ENCODE measurements at places on chromosomes 11 and 22. TPM values are rescaled to one million over a fixed set of nuclear protein-coding genes. Genes with fewer than 3 reads are reported as not detected.

DNA sequence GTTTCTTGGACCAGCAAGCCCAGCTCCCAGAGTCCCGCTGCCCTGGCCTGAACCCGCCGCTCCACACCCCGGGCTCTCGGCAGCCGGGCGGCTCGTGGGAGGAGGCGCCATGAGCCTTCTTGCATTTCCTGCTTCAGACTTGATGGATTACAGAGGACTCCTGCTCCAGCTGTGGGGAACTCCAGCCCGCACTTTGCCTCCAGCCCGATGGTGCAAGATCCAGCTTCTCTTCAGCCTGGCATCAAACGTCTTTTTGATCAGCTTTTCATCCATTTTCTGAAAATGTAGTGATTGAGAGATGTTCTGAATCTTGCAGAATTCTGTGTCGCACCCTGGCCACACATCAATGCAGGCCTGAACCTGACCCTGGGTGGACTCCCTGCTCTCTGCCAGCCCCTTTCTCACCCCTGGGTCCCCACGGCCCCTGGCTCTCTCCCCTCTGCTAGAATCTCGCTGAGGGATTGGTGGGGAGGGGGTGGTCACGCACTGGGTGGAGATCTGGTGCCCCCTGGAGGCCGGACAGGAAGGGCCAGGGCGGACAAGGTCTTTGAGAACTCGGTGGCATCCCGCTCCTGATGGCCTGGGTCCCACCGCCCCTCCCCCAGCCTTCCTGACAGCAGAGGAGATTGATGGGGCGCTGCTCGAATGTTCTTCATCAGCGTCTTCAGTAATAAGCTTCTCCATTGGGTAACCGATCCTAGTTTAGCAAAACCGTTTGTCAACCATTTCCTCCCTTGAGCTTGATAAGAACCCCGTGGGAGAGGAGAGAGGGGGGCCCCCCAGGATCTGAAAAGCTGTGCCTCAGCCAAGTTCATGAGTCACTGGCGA lies 12.1 kb upstream of the NFAM1 start:
- peak; percentile 34 for DNase-seq
- no peak overlapping the region for H3K27ac ChIP-seq
- no peaks in the 10 kb centered on the region for H3K36me3 ChIP-seq
- peaks cover 37% of the 10 kb centered on the region for H3K27me3 ChIP-seq
- no peak overlapping the region for H3K4me3 ChIP-seq

Gene CDKN1C
- not detected for total RNA-seq

- peak; percentile 93 for DNase-seq
- H3K27ac ChIP-seq: peak overlapping the region; percentile 92
- no peaks in the 10 kb centered on the region for H3K27me3 ChIP-seq
- H3K4me1 ChIP-seq: peaks cover 71% of the 10 kb centered on the region
- peak overlapping the region; percentile 60 for H3K4me3 ChIP-seq
Measured at GRCh38 chr11:111926505-111927391, 8.0 kb downstream of the C11orf52 start.

DNA sequence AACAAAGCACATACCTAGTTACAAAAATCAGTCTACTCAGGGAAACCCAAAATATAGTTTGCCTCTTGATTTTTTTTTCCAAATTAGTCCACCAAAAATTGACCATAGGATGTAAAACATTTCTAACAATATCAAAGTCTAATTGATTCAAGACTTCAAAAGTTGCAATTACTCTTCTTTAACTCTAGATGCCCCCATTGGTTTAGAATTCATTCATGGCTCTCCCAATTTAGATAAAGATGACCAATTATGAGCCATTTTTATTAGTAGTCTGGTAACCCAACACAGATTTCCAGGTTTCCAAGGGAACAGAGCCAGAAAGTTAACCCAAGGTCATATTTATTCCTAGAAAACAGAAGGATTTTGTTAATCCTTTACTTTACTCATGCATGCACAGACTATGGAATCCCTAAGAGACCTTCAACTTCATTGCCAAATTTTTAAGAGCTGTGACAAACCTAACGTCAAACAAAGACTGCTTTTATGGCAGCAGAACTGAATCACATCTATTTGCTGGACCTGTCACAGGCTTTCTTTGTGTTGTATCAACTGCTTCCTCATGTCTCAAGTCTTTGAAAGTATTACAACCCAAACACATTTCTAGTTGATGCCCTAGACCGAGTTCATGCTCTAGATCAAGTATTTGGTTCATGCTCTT lies 55.3 kb downstream of the C22orf42 start:
- DNase-seq: no peak
- no peaks in the 10 kb centered on the region for H3K4me1 ChIP-seq
- H3K27me3 ChIP-seq: no peaks in the 10 kb centered on the region
- H3K27ac ChIP-seq: no peak overlapping the region

DNA sequence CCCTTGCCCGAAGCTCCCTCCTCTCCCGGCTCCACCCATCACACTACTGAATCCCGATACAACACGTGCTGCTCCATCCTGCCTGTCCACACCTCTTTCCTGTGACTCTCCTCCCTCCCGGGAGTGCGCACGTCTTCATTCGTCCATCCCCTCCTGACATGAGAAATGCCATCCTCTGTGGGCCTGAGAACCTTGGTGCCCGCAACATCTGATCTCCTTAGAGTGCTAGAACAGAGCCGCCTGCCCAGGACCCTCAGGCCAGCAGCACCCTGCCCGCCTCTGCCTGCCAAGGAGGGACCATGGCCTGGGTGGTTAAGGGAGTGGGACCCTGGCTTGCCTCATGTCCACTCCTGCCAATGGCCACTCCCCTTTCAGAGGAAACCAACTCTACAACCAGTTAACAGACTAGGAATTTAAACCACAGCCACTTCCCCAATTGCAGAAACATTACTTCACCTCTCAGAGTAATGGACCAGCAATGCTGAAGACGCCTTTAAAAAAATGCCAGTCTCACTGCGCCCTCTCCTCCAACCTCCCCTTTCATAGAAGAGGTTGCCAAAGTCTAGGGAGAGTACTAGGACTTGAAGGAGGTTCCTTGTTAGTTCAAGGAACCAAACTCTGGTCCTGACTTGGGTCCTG lies 466.3 kb downstream of the OPCML start:
- DNase-seq: no peak
- H3K4me1 ChIP-seq: no peaks in the 10 kb centered on the region

Gene CABP4
- not detected for total RNA-seq

DNA sequence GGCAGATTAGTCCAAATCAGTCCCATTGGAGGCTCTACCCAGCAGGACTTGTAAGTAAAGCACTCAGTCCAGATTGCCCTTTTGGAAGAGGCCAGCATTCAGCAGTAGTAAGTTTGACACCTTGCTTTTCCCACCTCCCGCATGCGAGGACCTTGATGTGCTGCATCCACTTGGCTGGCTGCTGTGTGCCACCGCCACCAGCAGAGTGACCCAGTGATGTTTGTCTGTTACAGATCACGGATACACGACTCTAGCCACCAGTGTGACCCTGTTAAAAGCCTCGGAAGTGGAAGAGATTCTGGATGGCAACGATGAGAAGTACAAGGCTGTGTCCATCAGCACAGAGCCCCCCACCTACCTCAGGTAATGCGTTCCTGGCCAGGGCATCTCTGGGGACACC lies 6.6 kb downstream of the SMARCB1 start:
- H3K4me3 ChIP-seq: no peak overlapping the region
- no peaks in the 10 kb centered on the region for H3K27me3 ChIP-seq
- peaks cover 20% of the 10 kb centered on the region for H3K36me3 ChIP-seq
- no peak for DNase-seq
- H3K27ac ChIP-seq: no peak overlapping the region

Gene HBB
- total RNA-seq: not detected

GRCh38 chr11:102436561-102436960 lies 16.0 kb downstream of the TMEM123 start:
- no peak for DNase-seq
- no peak overlapping the region for H3K4me3 ChIP-seq
- no peak overlapping the region for H3K27ac ChIP-seq
- H3K36me3 ChIP-seq: peaks cover 65% of the 10 kb centered on the region

GRCh38 chr11:9158898-9159391 lies 67.5 kb upstream of the SCUBE2 start:
- H3K36me3 ChIP-seq: peaks cover 50% of the 10 kb centered on the region
- no peak for DNase-seq
- H3K4me3 ChIP-seq: no peak overlapping the region
- H3K4me1 ChIP-seq: no peaks in the 10 kb centered on the region
- no peaks in the 10 kb centered on the region for H3K27me3 ChIP-seq

DNA sequence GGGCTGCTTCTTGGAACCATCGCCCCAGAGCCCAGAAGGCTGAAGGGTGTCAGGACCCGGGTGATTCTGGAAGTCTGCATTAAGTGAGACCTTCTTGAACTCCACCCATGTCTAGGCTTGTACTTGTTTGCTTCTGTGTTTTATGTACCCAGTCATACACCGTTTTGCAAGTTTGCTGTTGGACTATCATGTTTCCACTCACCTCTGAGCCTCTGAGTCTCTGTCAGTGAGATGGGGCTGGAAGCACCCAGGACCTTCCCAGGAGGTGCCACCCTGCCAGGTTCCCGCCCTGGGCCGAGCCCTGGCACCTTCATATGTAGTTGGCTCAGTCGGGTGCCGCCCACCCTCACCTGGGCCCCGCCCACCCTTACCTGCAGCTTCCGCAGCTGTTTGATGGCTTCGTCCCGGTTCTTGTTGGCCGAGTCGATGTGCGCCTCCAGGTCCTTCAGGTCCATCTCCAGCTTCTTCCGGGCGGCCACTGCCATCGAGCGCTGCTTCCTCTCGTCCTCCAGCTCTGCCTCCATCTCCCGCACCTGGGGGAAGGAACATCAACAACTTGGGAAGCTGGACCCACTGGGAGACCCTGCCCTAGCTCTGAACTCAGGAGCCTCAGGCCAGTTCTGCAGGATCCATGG lies 35.1 kb downstream of the APOL1 start:
- no peak overlapping the region for H3K27ac ChIP-seq

DNA sequence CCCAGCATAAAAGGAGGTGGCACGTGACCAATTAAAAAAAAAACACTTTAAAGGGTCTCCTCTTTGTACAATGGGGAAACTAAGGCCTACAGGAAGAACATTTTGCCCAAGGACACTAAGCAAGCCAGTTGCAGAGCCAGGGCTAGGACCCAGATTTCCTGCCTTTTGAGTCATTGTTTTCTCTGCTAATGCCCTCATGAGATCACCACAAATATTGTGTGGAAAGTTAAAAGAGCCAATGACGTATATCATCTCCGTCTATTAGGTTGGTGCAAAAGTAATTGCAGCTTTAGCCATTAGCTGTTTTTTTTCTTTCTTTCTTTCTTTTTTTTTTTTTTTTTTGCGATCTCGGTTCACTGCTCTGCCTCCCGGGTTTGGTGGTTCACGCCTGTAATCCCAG lies 24.1 kb upstream of the LRRC32 start:
- no peak overlapping the region for H3K4me3 ChIP-seq
- no peak for DNase-seq
- no peaks in the 10 kb centered on the region for H3K4me1 ChIP-seq

Gene MDK
- 312 TPM for total RNA-seq

GRCh38 chr11:19869946-19870589 lies 157.4 kb downstream of the NAV2 start:
- H3K27ac ChIP-seq: no peak overlapping the region
- no peaks in the 10 kb centered on the region for H3K36me3 ChIP-seq
- DNase-seq: no peak
- peaks cover 1% of the 10 kb centered on the region for H3K27me3 ChIP-seq
- no peak overlapping the region for H3K4me3 ChIP-seq
- no peaks in the 10 kb centered on the region for H3K4me1 ChIP-seq

- H3K27ac ChIP-seq: no peak overlapping the region
- DNase-seq: peak; percentile 32
- no peaks in the 10 kb centered on the region for H3K4me1 ChIP-seq
Measured at GRCh38 chr22:19495562-19496323, 16.0 kb downstream of the CDC45 start.

Gene SUSD2
- total RNA-seq: 0.94 TPM

- no peak within 1 kb of the TSS for H3K4me3 ChIP-seq
- H3K4me1 ChIP-seq: peaks cover 11% of the 10 kb centered on the region
- DNase-seq: peak; percentile 65
- no peaks in the 10 kb centered on the region for H3K36me3 ChIP-seq
Measured at GRCh38 chr11:10568486-10568941, at the start of gene LYVE1. TSS of gene LYVE1 (minus strand) at chr11:10568665. CDS start at chr11:10568532, 133 bp downstream.

DNA sequence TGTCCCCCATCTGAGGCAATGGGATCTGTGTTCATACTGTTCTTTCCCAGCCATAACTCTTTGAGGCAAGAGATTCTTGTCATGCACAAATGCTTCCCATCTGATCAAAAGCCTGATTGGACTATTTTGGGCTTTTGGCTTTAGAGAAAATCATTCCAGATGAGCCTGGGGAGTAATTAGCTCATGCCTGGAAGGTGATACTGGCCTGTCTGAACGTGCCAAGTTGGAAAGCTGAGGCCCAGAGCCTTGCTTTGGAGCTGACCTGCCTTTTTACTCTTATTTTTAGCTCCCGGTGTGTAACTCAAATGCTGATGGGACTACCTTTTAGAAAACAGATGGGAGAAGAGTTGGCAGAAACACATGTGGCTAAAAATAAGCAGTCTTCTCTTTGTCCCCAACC lies 105.0 kb downstream of the DBX1 start:
- H3K4me3 ChIP-seq: no peak overlapping the region
- DNase-seq: no peak
- peaks cover 44% of the 10 kb centered on the region for H3K36me3 ChIP-seq

DNA sequence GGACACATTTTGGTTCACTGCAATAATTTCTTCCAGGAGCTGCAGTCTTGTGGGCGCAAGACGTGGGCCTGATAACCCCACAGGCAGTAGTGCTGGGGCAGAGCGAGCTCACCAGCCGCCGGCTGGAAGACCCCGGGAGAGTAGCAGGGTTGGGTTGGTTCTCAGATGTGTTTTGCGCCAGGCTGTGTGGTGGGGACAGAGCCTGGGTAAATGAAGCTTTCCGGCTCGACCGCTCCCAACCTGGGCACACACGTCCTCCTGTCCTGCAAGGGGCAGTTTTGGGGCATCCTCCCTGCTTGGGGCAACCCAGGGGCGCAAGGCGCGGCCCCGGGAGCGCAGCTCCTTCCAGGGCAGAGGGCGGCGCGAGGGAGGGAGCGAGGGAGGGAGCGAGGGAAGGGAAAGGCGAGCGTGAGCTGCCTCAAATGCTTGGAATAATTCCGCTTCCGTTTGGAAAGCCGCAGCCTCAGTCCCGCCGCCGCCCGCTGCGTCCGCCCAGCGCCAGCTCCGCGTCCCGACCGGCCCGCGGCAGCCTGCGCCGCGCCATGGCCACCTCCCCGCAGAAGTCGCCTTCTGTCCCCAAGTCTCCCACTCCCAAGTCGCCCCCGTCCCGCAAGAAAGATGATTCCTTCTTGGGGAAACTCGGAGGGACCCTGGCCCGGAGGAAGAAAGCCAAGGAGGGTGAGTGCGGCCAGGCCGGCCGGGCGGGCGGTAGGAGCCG lies at the start of gene PARVA:
PARVA (plus strand) TSS at position 466 of the 718 bp plus-strand sequence; CDS start at position 543, 77 bp downstream.
- H3K4me1 ChIP-seq: peaks cover 27% of the 10 kb centered on the region
- peaks cover 4% of the 10 kb centered on the region for H3K27me3 ChIP-seq
- H3K36me3 ChIP-seq: no peaks in the 10 kb centered on the region
- peak within 1 kb of the TSS; percentile 86 for H3K4me3 ChIP-seq

Gene CECR2
- total RNA-seq: not detected

- 0 out of 2 replicates have a peak, but pooled peaks cover 7% of the 10 kb centered on the region for H3K4me1 ChIP-seq
- H3K36me3 ChIP-seq: no peaks in the 10 kb centered on the region
- H3K4me3 ChIP-seq: no peak overlapping the region
Measured at GRCh38 chr22:41779929-41780505, 20.5 kb upstream of the CCDC134 start.

Gene SHISAL1
- not detected for total RNA-seq

Data from HepG2 (cell line).